CD4-positive, CD25-positive, alpha-beta regulatory T cell (primary cell): ENCODE measurements at places on chromosomes 3 and 15. TPM values are rescaled to one million over a fixed set of nuclear protein-coding genes. Genes with fewer than 3 reads are reported as not detected.

The KCNMB2 gene
- not detected for total RNA-seq

The SUSD5 gene
- total RNA-seq = not detected

The SPSB4 gene
- total RNA-seq = not detected

The FETUB gene
- not detected for total RNA-seq

The LMAN1L gene
- not detected for total RNA-seq
